SK-N-SH (cell line): ENCODE measurements at places on chromosomes 7 and 10. TPM values are rescaled to one million over a fixed set of nuclear protein-coding genes. Genes with fewer than 3 reads are reported as not detected.

Gene PRXL2A
- 14.0 and 15.6 TPM in 2 replicates for polyA plus RNA-seq

Gene VSIR
- polyA plus RNA-seq = 8.7 and 11.3 TPM in 2 replicates

Gene CYP3A4
- polyA plus RNA-seq = not detected in 2 replicates

Gene PTPN20
- polyA plus RNA-seq = 0.36 and 0.70 TPM in 2 replicates

Gene MEOX2
- not detected in 2 replicates for polyA plus RNA-seq
